ENCODE measurements at places on chromosomes 5 and 9.

DNA sequence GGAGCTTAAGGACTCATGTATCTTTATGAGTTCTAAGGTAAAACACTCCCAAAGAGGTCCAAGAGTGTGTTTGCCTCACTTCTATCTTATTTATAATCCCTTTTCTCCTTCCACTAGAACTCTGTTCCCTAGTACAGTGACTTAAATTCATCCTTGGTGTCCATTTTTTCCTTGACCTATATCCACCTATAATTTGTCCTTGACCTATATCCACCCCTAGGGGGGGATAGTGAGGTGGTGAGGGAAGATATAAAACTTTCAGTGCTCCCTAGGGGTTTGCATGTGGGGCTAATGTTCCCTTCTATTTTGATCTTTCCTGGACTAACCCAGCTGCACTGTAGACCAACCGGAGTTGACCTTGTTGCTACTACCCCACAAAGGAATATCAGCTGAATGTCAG lies 83.5 kb upstream of the GNAQ start:
- DNase-seq = peak; percentile 9

DNA sequence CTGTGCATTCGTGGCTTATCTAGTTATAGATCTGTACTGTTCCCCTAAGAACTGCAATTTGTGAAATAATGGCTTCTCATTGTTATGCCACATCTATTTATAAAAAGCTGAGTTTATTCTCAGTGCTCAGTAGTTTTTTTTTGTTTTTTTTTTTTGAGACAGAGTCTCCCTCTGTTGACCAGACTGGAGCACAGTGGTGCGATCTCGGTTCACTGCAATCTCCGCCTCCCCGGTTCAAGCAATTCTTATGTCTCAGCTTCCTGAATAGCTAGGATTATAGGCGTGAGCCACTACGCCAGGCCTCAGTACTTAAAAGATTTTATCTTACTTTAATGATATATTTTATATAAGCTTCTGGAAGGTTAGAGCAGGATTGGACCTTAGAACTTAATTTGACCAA lies 19.0 kb downstream of the SEC61B start:
- no peak for DNase-seq

GRCh38 chr9:130500340-130501180 lies 55.8 kb downstream of the ASS1 start:
- no peak for DNase-seq

GRCh38 chr5:159403906-159404681 lies 73.8 kb upstream of the IL12B start:
- DNase-seq = no peak

DNA sequence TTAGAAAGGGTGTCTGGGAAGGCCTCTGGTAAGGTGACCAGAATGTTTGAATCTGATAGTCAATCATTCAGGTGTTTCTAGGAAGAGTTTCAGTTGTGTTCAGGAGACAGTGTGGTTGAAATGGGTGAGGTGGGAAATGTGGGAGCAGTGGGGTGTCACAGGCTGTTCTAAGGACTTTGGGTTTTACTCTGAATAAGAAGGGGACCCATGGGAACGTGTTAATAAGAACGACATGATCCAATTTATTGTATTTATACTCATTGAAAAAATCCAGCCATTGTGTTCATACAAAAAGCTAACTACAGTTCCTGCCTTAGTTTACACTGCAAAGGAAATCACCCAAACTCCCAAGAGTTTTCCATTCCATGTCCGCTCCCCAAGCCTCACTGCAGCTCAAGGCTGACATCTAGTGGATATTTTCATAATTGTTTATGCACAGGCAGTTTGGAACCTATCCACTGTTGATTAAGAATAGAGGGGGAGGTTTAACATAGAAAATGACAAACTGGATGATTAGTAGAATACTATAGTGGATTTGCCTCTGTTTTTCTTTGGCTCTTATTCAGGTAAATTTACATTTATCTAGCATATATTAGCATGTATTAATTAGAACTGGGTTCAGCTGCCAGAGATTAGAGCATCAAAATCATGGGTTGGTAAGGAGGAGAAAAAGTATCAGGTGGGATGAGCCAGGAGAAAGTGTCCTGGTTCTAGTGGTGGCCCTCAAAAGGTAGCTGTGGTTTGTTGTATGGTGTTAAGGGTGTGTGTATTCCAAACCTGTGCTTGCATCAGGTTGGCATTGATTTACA lies 17.7 kb downstream of the CAVIN4 start:
- peak; percentile 44 for DNase-seq

GRCh38 chr5:168712280-168712924 lies 133.2 kb upstream of the PANK3 start:
- peak; percentile 98 for DNase-seq

DNA sequence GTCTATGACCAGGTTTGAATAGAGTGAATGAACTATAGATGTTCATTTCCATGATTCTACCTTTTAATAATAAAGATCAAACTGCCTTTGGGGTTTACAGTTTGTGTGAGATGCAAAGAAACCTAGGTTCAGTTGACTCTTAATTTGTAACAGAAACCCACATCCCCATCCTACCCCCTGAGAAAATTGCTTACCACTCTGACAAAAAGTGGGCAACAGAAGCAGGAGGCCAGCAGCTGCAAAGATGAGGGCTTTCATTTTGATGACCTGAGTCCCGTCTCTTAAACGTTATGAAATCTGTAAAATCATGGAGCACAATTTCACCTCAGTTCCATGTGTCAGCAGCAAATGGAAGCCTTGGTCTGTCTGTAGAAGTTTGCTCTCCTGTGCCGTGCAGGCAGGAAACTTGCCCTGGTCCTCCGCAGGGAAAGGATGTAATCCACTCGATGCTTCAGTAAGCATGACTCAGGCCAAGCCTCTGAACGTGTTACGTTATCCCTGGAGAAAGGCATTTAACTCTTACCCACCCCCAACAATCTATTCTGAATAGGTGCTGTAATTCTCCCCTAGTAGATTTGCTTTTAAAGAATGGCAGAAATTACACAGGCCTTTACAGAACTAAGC lies at the start of gene F2RL2:
Gene F2RL2, minus strand, starts transcription at position 431 of the 624 bp plus-strand sequence. Its CDS starts 173 bp downstream, at position 258.
- DNase-seq = peak; percentile 65

GRCh38 chr5:3104429-3105060 lies 353.1 kb upstream of the IRX2 start:
- no peak for DNase-seq
